Activated CD8-positive, alpha-beta T cell treated with anti-CD3 and anti-CD28 coated beads for 36 hours (primary cell): ENCODE measurements at places on chromosomes 16 and 17.
A peak's percentile ranks its signal among the peaks of the same experiment; 100 is the strongest.

DNA sequence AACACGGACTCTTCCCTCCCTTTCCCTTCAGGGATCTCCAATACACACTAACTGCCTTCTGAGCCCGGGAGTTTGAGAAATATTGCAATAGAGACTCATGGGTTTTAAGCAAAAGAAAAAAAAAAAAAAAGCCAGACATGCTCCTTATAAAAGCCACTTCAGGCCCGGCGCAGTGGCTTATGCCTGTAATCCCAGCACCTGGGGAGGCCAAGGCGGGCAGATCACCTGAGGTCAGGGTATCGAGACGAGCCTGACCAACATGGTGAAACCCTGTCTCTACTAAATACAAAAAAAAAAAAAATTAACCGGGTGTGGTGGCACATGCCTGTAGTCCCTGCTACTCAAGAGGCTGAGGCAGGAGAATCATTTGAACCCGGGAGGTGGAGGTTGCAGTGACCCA, 2.4 kb upstream of the HEXD start:
- DNase-seq: no peak

- no peak for DNase-seq
Observed at GRCh38 chr17:61307905-61308886, 91.4 kb upstream of the TBX2 start.

DNA sequence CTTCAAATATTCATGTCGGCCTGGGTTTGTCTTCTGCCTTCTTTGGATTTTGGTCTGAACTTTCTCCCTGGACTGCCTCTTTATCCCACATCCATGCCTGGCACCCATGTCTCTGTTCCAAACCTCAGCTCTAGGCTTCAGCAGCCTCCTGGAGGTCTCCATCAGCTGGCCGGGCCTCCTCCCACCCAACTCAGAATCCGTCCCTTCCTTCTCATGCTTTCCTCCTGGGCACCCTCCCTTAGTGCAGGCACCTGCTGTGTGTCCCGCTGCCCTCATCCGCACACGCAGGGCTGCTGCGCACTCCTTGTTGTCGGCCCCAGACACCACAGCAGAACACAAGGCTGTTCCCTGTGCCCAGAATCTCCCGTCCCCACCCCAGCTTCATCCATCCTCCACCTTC, 14.0 kb downstream of the LDHD start:
- no peak for DNase-seq

DNA sequence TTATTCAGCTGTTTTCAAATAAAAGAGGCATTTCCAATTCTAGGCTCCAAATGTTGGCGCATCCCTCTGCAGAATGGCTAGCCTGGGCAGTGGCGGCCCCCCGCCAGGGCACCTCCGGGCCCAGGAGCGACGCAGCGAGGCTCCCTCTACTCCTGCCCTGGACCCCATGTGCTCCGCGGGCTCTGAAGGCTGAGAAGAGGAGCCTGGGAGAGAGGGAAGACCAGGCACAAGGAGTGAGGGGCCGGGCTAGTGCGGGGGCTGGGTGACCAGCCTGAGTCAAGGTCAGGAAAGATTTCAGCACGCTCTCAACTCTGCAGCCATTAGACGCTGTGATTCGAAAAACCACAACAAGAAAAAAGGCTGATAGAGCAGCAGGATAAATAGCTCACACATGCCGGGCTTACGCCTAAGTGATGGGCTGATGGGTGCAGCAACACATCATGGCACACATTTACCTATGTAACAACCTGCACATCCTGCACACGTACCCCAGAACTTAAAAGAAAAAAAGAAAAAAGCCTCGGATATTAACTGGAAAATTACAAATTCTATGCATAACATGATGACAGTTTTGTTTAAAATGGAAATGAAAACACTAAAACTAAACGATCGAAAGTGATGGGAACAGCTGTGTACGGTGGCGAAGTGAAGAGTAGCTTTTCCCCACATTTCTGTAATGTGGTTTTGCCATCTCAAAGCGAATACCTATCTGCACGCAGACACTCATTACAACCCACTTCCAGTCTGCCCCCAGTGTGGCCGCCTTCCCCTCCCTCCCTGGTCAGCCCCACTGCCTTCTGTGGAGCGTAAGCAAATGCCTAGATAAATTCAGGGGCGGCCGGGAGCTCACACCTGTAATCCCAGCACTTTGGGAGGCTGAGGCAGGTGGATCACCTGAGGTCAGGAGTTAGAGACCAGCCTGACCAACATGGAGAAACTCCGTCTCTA, 44.4 kb downstream of the MAP1LC3B start:
- DNase-seq: peak; percentile 65

DNA sequence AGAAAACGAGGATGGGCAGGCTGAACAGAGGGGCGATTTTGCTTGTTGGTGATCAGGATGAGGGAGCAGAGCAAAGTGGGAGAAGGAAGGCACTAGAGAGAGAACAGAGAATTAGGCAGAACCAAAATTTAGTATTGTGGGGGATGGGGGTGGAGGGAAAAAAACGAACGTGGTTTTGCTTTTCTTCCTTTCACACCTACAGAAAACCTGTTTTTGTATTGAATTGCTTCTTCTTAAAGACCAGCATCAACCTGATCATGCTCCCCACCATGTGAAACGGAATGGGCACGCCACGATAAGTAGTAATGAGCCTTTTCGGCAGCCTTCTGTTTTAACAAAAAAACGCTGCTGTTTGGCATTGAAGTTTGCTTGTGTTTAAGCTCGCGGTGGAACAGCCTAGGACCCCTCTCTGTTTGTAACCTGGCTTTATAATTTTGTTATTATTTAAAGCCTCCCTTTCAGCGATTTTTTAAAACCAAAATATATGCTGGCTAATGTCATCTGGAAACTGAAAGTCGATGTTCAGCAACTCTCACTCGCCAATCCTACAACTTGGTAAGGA, 36.8 kb downstream of the ERCC4 start:
- no peak for DNase-seq

DNA sequence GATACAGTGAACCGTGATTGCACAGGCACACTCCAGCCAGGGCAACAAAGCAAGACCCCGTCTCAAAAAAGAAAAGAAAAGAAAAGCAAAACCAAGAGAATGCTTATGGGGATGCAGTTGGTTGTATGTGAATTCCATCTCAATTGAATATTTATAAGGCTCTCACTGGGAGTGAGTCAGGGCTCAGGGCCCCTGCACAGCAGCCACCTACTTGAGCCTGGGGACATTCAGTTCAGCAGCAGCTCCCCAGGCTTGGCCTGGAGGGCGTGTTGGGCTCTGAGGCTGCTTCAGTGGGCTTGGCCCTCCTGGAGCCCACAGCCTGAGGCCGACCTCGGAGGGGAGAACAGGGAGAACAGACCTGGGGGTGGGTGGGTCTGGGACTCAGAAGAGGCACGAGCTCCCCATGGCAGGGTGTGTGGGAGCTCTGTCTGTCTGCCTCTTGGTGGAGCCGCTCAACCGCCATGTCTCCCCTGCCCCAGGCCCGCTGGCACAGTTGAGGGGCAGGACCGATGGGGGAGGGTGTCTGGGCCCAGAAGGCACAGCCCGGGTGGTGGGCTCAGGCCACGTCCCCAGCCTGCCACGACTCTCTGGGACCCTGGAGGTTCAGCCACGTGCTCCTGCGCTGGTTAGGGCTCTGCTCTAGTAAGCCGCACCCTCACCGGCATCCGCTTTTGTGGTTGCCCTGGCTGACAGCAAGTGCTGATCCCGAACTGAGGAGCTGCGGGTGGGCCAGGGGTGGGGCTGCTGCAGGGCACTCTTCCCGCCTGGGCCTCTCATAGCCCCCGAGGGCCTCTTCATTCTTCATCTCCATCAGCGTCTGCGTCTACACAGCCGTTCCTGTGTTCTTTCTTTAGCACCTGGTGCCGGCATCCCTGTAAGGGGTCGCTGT, 24.8 kb downstream of the ZFPM1 start:
- DNase-seq: peak; percentile 72

DNA sequence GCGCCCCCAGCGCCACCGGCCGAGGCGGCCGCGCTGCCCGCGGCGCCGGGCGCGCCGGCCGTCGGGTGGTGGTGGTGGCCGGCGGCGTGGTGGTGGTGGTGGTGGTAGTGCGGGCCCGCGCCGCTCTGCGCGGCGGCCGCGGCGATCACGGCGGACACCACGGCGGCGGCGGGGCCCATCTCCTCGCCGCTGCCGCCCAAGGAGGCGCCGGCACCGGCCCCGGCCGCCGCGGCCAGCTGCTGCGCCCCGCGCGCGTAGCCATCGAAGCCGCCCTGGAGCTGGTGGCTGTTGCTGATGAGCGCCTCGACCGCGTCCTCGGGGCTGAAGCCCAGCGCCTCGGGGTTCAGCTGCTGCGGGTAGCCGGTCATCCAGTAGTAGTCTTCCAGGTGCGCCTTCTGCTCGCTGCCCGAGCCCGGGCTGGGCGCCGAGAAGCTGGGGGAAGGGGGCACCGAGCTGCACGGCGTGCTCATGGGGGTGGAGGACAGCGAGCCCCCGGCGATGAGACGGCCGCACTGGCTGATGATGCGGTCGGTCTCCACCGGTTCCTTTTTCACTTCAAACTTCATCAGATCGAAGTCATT, 1.2 kb downstream of the MAF start:
- DNase-seq: peak; percentile 20

DNA sequence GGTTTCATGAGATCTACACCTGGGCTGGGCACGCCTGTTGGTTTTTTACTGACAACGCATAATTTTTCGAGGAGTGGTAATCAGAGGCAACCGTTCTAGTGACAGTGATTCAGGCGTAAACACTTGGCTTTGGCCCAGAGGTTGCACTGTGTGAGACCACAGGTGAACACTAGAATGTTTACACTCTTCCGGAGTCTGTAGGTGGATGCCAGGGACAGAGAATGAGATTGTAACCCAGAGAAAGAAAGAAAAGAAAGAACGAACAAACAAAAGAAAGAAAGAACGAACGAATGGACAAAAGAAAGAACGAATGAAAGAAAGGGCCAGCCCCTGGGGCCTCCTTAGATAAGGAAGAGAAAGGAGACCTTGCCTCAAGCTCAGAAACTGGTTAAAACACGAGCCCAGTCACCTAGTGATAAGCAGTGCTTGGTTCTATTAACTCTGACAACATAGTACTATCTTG, 113.2 kb downstream of the PRKCB start:
- DNase-seq: peak; percentile 86

DNA sequence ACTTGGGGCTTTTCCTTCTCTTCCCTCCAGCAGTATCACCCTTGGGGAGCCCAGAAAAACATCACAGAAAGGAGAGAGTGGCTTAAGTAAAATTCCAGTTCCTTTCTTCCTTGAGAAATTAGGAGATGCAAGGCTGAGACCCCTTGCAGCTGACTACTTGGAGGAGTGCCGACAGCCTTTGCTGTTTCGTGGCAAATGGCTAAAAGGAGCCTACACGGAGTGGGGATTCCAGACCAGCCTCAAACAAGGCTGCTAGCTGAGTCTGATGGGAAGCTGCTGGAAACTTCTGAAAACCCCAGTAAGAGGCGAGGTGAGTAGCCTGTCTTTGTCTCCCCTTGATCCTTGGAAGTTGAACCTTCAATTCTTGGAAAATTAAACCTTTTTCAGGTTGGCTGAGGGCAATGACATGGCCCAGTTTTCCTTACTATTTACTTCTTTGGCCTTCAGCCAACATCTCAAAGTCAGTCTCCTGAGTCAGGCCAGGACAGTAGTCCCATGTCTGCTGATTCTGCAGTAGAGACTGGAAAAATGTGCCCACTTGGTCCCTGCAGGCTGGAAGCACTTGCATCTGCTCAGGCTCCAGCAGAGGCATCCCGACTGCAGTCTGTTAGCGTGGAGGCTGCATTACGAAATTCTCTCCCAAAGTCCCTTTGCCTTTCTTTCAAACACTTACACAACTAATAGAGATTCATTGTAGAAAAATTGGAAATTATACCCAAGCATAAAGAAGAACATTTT, 23.4 kb downstream of the SMIM36 start:
- no peak for DNase-seq

GRCh38 chr16:66850115-66850815, 6.1 kb downstream of the CA7 start:
- no peak for DNase-seq

DNA sequence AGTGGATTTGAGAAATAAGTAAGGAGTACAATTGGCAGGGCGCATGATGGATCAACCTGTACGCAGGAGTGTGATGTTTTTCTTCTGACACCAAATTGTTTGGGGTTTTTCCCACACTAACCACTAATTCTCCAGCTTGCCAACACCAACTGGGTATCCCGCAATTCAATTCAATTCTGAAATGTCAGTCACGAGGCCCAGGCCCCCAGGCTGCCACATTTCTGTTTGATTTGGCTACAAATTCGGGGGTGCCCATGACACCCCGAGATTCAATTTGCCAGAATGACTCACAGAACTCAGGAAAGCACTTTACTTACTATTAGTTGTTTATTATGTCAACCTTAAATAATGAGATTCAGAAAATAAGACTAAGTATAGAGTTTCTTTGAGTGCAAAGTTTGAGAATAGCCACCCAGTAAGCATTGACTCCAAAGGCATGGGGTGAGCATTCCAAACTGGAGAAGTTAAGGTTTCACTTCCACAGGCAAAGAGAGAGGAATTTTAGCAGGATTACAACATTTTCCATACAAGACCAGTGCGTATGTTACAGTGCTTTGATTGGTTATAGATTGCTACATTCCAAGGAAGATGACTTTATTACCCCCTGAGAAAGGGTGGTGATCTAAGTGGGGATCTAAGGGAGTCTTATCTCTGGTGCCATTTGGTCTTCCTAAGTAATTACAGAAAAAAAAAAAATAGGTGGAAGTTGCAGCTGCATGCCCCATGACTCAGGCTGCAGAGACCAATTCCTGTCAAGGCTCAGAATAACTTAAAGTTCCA, 11.5 kb downstream of the SLC46A1 start:
- DNase-seq: no peak

- no peak for DNase-seq
Observed at GRCh38 chr17:29930409-29931010, 482 bp upstream of the SSH2 start.

DNA sequence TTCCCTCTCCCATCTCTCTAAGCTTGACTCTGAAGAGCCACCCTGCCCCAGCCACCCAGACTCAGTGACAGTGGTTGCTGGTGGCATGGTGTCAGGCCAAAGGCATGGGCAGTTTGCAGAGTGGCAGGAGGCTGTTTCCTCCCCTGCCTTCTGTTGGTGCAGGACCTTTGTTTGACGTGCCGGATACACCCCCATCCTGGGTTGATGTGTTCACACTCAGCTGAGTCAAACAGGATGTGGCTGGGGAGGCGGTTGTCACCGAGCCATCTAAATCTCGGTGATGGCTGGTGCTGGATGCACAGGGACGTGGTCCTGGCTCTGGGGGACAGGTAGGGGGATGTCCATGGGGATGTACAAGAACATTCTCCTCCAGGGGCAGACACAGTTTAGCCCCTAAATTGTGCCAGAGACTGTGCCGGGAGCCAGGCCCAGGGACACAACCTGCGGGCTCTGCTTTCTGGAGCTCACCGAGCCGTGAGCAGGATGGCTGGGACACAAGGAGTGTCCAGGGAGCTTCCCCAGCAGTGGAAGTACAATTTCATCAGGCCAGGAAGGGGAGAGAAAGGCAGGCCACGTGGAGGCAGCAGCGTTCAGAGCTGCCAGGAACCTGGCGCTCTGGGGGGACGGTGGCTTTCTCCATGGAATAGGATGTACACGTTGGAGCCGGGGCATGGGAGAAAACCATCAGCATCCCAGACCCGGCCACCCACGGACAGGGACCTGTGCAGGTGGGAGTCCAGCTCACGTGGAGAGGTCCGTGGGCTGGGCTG, 264.2 kb downstream of the SEC14L1 start:
- peak; percentile 96 for DNase-seq
